ENCODE measurements at places on chromosomes 4 and X. TPM values are rescaled to one million over a fixed set of nuclear protein-coding genes. Genes with fewer than 3 reads are reported as not detected.

NR3C2 gene
- total RNA-seq, result 52.4 TPM

TMPRSS11B gene
- 1.4 TPM for total RNA-seq

CT83 gene
- not detected for total RNA-seq

PDE6B gene
- total RNA-seq, result 5.0 TPM

FRAS1 gene
- total RNA-seq, result 25.9 TPM

SORCS2 gene
- total RNA-seq, result not detected

SUV39H1 gene
- 6.7 TPM for total RNA-seq

TECRL gene
- total RNA-seq, result not detected

SAP30 gene
- 9.0 TPM for total RNA-seq

AMMECR1 gene
- 29.8 TPM for total RNA-seq

ZCCHC12 gene
- under 0.01 TPM for total RNA-seq

ZAR1 gene
- total RNA-seq, result 0.79 TPM

TAF7L gene
- under 0.01 TPM for total RNA-seq

PSAPL1 gene
- not detected for total RNA-seq

TACR3 gene
- total RNA-seq, result not detected

Data from placental epithelial cell (primary cell).